ENCODE measurements at places on chromosomes 3 and 15.

- peak; percentile 53 for DNase-seq
Measured at GRCh38 chr3:185176750-185177359, 24.0 kb upstream of the C3orf70 start.

GRCh38 chr15:50712018-50712417 lies 25.4 kb upstream of the TRPM7 start:
- no peak for DNase-seq

DNA sequence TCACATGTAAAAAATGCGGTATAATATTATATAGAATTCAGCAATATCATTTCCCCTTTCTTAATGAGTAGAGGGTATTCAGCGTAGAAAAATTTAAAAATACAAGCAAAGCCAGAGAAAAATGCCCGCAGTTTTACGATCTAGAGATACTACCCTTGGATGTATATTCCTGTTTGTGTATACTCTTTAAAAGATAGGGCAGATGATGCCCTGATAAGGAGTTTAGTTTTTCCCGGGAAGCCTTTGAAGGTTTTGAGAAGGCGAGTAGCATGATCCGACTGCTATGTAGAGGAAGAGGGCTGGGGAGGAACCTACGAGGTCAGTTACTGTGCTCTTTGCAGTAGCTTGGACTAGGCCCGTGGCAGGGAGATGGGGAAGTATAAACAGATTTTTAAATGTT lies 1.2 kb downstream of the YEATS2 start:
- DNase-seq = peak; percentile 74

- no peak for DNase-seq
Measured at GRCh38 chr3:21641959-21642358, 109.1 kb downstream of the ZNF385D start.

DNA sequence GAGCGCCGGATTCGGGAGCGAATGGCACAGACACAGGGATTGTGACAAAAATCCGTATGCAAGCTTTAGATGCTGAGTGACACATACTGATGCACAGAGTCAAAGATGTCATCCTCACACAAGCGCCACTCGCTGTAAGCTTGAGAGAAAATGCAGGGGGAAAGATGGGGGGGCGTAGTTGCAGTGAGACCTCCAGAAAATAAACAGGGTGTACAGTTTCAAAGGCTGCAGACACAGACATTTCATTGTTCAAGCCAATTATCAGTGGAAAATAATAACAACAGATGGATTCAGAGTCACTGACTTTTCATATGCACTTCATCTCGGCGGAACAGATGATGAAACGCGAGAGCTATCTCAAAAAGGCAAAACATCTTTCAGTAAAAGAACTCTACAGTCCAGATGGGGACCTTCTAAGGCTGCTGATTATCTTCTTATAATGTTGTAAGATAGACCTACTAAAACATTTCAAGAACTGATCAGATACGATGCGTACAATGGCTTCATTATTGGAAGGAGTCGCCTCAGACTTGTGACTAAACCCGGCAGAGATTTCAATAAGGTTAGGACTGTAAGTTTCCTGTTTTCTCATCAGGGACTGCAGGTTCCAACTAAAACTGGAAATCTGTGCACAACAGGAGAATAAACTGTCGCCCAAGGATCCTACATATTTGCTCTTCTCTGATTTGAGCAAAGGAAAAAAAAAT lies 275.4 kb downstream of the FOXP1 start:
- no peak for DNase-seq

GRCh38 chr3:179768080-179768479 lies 115.2 kb downstream of the USP13 start:
- peak; percentile 32 for DNase-seq

- DNase-seq = peak; percentile 29
Measured at GRCh38 chr3:45616158-45616557, 21.6 kb downstream of the LIMD1 start.

DNA sequence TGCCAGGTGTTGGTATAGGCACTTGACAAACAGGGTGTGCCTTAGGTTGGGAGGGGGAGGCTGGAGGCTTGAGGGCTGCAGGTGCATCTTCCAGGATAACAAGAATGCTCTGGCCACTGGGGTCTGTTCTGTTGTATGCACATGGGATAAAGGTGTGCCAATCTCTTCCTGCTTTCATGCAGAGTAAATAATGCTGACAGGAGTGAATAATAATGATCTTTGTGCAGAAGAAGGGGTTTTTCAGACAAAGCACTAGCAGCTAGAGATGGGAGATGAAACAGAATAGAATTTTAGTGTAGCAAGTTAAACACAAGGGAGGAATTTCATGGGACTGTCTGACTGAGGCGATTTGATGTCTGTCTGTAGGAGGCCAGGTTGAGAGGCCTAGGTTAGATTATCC lies 1.9 kb upstream of the ROPN1 start:
- no peak for DNase-seq

GRCh38 chr15:88061452-88061851 lies 195.1 kb downstream of the NTRK3 start:
- DNase-seq = peak; percentile 96

- DNase-seq = peak; percentile 48
Measured at GRCh38 chr15:73994912-73995622, 551 bp downstream of the PML start.

- no peak for DNase-seq
Measured at GRCh38 chr3:145058483-145058882, 1086.9 kb downstream of the DIPK2A start.

- DNase-seq = no peak
Measured at GRCh38 chr3:152474585-152474984, 205.9 kb downstream of the MBNL1 start.

DNA sequence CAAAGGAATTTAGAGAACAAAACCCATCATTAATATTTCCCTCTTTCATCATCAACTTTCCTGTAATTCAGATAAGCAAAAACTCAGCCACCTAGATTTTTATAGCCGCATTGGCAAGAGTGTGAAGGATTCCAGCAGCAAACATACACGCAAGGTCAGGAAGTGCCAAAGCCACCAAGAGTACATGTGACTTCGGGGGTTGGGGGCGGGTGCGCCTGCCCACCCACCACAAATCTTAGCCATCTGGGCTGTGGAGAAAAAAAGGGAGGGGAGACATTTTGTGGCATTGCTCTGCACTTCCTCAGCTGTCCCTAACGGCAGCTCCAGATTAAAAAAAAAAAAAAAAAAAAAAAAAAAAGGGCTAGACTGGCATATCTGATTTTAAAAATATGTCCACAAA lies 148.4 kb downstream of the TNIK start:
- no peak for DNase-seq

DNA sequence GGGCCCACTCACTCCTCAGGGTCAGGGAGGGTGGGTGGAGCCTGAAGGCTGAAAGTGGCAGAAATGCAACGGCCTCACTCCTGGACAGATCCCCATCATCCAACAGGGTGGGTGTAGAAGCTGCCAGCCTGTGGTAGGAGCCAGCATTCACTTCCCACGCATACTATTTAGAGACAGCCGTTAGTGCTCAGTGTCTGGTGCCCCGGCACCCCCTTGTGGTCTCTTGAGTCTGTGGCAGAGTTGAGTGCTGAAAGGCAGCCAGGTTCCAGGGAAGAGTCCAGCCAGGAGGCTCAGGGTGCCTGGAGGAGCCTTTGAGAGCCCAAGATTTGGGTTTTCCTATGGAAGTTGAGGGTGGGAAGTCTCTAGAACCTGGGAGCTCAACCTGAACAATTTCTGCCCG lies 2.1 kb upstream of the GNAT1 start:
- DNase-seq = peak; percentile 71

- DNase-seq = peak; percentile 85
Measured at GRCh38 chr15:89017370-89018066, 70.7 kb upstream of the ABHD2 start.

DNA sequence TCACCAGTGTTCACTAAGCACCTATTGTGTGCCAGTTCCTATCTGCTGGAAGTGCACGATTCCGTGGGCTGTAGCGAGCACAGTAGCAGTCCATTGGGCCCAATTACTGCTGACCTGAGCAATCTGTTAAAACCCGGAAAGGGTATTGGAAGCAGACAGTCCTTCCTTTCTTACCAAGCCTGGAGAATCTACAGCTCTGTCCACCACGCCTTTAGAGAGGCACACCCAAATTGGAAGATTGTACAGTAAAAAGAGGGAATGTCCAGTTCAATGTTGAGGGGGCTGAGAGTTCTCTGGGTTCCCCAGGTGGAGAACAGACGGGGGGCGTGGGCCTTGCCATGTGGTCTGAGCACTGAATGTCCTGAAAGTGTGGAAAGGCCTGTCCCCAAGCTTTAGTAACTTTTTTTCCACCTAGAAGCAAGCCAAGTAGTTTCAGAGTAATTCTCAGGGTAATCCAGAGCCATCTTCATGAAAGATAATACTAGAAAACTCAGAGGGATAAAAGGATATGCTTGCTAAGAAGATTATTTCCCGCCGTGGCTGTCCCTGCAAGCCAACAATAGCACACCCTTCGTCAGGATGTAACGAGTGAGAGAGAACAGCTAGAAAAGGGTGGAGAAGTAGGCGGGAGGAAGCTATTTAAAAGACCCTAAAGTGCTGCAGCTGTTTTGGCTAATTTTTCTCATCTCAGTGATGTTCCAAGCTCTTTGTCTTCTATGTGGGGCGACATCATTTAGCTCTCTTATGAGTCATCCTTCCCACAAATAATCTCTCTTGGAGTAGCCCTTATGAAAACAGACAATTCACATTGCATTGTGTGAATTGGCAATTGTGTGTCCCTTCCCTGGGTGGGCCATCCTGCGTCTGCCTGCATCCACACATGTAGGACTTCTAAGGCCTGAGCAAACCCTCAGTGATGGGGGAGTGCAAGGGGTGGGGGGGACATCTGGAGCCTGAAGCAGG lies 181.0 kb downstream of the ATG7 start:
- no peak for DNase-seq

DNA sequence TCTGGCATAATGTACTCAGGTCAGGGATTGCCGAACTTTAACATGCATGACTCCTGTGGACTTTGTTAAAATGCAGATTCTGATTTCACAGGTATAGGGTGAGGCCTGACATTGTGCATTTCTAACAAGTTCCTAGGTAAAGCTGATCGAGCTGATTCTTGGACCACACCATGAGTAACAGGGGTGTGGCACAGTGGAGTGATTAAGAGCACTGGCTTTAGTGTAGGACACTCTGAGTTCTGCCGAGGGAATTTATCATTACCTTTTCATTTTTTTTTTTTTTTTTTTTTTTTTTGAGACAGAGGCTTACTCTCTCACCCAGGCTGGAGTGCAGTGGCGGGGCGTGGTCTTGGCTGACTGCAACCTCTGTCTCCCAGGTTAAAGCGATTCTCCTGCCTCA lies 169.3 kb downstream of the ADAMTS9 start:
- no peak for DNase-seq
